Stimulated activated CD8-positive, alpha-beta memory T cell treated with anti-CD3 and anti-CD28 coated beads, Interleukin-7, amount 100 ng/mL, for 4 hours (primary cell): ENCODE measurements at places on chromosomes 1 and 21.

DNA sequence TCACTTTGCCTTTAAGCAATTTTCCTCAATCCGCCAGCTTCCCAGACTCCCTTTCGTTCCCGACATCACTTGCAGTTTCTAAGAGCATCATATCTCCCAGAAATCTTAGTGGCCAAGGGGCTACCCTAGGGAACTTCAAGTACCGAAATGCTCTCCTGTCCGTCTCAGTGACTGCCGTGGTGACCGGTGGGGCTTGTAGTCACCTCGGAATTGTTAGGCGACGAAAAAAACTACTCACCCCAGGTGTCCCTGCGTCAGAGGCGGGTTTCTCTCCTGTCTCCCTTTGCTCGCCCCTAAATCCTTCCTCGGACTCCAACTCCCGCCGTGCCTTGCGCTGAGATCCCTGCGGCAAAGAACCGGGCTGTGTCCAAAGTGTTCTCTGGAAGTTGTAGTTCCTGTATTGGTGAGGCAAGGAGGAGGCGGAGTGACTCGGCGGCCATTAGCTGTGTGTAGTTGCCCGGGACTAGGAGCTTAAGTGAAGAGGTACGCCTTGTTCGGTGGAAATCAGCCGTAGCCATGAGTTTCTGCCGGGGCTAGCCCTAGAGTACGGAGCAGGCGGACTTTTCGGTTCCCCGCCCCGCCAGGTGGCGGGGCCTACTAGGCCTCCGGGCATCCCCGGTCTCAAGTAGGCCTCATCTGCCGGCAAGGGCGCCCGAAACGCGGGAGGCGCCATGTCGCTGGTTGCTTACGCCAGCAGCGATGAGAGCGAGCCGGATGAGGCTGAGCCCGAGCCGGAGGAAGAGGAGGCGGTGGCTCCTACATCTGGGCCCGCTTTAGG, at the start of gene PRCC:
Gene PRCC, plus strand, starts transcription at position 435 of the 778 bp plus-strand sequence. Its CDS starts 237 bp downstream, at position 672.
- peak; percentile 98 for DNase-seq

GRCh38 chr1:91054780-91055481, 33.1 kb upstream of the ZNF644 start:
- no peak for DNase-seq

- no peak for DNase-seq
Measured at GRCh38 chr1:246632281-246633168, 66.3 kb downstream of the CNST start.

DNA sequence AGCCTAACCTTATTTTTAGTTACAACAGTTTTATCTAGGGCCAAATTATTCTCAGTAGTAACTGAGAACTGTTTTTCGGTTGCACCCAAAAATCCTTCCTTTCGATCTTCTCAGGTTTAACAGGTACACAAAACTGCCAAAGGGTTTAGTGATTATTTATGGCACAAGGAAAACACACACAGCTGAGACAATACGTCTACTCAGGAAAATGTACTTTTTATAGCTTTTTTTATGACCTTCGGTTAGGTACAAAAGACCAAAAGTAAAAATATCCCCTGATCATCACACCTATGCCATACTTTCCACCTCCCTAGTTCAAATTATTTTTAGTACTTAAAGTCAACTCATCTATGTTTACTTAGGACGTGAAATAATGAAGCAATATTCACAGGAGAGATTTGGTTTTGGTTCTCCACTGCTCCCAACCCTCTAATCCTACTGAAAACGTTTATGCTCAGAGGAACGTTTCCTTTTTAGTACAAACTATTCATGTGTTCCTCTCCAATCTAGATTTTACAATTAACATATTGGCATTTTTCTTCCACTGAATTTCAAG, 48.7 kb downstream of the TTLL7 start:
- DNase-seq, result no peak

- no peak for DNase-seq
Measured at GRCh38 chr1:190320952-190321351, 156.7 kb downstream of the BRINP3 start.

- no peak for DNase-seq
Measured at GRCh38 chr1:81517987-81518386, 282.7 kb upstream of the ADGRL2 start.

GRCh38 chr1:21647431-21648351, 21.5 kb downstream of the RAP1GAP start:
- no peak for DNase-seq

GRCh38 chr1:117106478-117106877, 15.1 kb downstream of the TRIM45 start:
- DNase-seq, result no peak

GRCh38 chr21:19326531-19327319, 923.1 kb upstream of the TMPRSS15 start:
- DNase-seq, result no peak

DNA sequence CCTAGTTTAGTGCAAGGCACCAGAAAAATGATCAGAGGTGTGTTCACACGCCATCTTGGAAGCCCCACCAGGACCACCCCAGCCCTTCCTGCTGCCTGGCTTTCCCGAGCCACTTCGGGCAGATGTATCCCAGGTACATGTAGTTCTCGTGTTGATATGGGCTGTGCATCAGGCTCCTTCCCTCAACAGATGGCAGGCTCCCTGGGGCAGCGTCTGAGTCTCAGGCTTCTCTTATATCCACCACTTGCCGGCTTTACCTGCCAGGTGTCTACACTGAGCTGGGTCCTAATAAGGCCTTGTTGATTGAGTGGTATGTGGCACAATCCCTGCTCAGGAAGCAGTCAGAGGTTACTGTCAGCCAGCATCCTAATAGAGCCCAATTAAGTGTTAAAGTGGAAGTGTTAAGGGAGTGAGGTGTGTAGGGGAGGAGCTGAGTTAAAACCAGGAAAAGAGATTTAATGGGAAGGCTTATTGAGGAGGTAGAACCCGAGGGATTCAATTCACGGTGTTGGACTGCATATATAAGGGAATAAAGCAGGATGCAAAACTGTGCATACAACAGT, 8.5 kb downstream of the GPA33 start:
- no peak for DNase-seq

DNA sequence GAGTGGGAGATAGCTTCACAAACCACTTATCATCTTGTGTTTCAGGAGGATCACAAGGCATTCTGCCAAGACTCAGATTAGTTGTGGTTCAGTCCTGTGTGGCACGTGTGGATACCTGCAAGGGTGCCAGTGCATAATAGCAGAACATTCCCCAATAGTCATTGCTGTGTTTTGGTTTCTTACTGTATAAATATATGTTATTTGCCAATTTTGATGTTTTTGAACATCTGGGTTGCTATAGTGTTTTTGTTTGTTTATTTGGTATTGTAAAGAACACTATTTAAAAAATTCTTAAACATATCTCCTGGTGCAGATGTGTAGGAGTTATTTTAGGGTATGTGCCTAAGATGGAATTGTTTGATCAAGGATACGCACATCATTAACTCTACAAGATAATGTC, 5.4 kb upstream of the NTMT2 start:
- no peak for DNase-seq

DNA sequence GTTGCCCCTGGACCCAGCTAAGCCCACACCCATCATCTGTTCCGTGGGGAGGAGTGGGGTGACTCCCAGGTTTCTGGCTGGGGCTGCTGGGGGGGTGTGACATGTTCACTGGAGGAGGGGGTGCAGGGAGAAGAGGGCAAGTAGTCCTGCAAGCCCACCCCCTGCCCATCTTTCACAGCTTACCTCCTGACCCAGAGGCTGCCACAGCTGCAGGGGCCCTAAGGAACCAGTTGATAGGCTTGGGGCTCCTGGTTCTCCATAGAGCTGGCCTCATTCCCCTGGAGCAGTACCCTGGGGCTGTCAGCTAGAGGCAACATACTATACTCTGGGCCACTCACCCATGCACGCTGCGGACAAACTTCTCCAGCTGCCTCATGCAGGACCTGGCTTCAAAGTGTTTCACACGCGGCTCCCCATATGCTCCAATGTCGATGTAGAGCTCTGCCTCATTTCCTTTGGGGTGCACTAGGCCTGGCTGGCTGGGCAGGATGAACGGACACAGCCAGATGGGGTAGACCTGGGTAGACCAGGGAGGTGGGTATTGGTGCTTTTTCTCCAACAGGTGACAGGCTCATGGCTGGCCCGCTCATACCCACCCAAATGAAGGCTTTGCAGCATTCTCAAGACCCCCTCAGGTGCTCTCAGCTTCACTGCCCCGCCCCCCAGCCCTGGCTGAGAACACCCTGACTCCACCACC, 33.8 kb downstream of the DHCR24 start:
- no peak for DNase-seq

GRCh38 chr1:8731162-8731561, 86.3 kb downstream of the RERE start:
- DNase-seq, result no peak

DNA sequence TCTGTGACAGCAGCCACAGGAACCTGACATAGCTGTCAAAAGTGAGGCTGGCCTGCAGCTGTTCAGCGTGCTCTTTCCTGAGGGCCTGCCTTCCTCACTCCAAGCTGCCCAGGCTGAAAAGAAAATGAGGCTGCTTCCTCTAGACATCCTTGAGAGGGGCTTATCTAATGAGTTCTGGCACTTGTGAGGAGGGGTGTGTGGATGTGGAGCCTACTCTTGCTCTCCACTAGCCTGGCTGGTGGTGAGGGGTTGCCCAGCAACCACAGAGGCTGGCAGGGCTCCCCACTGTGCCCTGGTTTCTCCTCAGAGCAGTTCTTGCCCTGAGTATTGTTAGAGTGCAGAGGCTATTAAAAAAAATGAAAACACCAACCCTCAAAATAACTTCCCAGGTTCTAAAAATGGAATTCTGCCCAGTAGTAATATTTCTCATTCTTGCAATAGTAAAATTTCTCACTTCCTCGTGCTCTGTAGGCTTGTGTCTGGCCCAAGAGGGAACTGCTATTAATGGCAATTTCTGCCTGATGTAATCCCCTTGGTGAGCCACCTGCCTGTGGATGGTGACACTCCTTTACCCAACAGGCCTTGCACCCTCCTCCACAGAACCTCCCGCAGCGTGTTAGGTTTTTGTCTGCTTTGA, 52.6 kb upstream of the EPS8L3 start:
- no peak for DNase-seq

DNA sequence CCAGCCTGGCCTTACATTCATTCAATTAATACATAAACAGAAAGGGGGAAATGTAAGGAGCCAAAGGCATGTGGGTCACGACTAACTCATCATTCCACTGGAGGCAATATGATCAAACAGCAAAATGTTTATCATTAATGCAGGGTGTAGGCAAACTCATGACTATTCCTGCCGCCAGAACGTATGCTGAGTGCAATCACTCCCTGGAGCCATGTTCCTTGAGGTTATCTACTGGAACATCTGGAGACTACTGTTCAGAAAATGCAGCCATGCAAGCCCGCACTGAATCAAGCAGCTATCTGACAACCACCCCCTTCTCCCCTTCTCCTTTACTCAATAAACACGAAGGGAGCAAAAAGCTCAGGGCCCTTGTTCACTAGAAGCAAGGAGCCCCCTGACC, 267.6 kb downstream of the COL11A1 start:
- no peak for DNase-seq

- no peak for DNase-seq
Measured at GRCh38 chr21:32102426-32102825, 176.4 kb downstream of the MIS18A start.

GRCh38 chr1:220755309-220755708, 7.2 kb downstream of the MTARC2 start:
- DNase-seq, result no peak

DNA sequence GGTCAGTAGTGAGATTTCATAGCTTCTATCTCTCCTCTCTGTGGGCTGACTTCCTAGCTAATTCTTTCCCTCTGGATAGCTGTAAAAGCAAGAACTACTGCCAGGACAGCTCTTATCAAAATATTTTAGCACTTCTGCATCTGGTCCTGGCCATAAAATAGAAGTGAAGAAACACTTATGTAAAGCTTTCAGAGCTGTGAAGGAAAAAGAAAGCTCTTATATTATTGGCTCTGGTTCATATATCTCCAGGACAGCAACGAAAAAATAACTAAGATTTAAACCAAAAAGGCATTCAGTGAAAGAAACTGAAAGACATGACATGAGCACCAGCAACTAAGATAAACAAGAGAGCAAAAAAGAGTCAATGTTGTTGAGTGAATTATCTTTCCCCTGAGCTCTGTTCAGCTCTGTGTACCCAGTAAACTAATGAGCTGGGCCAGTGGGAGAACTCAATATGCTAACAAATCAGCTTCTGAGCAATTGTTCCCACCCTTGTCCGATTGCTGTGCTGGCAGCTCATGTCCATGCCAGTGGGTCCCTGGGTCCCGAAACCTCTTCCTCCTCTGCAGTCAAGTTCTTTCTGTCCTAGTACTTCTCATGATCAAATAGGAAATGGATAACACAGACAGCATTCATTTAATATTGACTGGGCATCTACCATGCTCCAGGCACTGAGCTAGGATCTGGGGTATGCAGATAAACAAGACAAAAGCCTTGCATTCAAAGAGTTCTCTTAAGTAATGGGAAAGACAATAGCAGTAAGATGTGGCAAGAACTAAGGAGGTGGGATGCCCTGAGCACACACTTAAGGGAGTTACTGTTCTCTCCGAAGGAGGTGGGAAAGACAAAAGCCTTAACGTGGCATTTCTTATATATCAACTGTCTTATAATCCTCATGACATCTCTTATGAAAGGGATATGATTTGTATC, 45.3 kb upstream of the MAN1A2 start:
- DNase-seq, result no peak

- no peak for DNase-seq
Measured at GRCh38 chr1:158685085-158685484, 1.4 kb downstream of the SPTA1 start.

DNA sequence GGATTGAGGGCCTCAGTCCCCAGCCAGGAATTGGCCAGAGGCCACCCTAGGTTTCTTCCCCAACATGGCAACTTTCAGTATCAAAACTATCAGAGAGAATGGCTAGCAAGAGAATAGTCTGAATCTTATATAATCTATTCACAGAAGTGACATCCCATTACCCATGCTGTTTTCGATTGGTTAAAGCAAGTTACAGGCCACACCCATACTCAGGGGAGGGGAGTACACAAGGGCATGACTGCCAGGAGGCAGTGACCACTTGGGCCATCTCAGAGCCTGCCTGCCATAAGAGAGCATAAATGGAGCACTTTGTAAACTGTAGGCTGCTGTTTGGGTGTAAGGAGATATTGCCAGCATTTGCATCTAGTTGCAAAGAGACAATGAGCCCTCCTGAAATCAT, 65.4 kb downstream of the FAM163A start:
- DNase-seq, result no peak

- no peak for DNase-seq
Measured at GRCh38 chr1:228071839-228072657, 10.5 kb upstream of the ARF1 start.

DNA sequence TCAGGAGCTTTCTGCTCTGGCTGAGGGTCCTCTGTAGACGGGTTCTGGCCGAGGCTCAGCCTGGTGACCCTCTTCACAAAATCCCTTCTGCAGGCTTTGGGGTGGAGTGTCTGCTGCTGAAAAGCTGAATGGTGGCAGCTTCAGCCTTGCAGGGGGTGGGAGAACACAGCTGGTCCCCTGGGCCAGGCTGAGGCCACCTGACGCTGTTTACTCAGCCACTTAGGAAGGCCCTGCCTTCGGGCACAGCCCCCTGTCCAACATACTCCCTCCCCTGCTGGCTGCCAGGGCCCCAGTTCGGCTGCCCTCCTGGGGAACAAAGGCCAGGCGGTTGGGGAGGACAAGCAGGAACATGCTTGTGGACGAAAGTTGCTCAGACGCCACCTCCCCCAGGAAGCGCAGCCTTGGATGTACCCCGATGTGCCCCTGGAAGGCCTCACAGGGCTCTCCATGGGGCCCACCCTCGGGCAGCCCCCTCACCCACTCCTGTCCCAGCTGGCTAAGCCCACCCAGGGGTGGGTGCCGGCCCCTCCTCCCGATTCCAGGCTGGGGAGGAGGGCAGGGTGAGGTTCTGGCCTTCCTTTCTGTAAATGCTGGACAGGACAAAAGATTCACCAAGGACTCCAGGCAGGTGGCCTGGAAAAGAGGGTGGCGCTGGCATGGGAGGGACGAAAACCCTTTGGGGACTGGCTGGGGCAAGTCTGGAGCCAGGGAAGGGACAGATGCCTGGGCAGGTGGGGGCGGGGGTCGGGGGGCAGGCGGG, at the start of gene ANKRD65:
Gene ANKRD65, minus strand, starts transcription at position 130 of the 760 bp plus-strand sequence. CDS start 271 bp downstream, outside the sequence.
- no peak for DNase-seq
